ENCODE measurements at places on chromosomes 2 and 18.

DNA sequence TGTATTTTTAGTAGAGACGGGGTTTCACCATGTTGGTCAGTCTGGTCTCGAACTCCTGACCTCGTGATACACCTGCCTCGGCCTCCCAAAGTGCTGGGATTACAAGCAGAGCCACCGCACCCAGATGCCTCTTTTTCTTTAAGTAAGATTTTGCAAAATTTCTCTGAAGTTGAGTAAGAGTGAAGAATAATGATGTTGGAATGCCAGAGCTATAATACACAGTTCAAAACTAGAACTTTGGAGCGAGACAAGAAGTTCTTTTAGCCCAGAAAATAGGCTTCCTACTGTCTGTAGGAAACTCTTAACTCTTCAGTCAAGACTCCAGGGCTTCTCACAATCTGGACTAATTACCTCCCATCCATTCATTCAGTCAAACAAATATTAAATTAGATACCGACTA is 51.4 kb downstream of the MARCHF4 start:
- no peak for DNase-seq

- DNase-seq: no peak
Observed at GRCh38 chr2:40454321-40454720, 2.4 kb upstream of the SLC8A1 start.

- no peak for DNase-seq
Observed at GRCh38 chr2:100137866-100138570, 4.4 kb downstream of the AFF3 start.

DNA sequence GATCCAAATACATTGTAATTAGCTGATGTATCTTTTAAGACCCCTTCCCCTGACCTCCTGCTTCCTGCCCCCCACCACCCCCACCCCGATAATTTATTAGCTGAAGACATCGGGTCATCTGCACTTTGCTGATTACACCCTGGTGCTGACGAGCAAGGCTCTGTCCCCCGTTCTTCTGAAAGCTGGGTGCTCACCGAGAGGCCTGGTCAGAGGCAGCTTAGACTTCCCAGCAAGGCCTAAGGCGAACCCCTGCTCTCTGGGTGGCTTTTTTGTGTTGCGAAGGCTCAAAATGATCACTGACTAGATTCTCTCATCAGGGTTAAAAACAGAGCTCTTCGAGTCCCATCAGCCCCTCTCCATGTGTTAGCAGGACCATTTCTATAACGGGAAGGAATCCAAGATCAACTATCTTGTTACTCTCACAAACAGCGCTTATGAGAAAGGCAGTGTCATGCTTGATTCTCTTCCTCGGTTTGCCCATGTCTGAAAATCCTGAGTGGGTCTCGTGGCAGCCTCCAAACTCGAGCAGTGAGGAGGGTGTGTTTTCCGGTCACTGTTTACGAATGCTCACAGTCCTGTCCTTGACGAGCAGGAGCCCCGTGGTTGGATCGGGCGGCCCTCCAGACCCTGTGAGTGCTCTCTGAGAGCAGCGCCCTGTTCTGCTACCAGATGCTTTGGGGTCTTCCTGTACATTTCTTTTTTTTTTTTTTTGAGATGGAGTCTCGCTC is 201.6 kb downstream of the HDAC4 start:
- no peak for DNase-seq

DNA sequence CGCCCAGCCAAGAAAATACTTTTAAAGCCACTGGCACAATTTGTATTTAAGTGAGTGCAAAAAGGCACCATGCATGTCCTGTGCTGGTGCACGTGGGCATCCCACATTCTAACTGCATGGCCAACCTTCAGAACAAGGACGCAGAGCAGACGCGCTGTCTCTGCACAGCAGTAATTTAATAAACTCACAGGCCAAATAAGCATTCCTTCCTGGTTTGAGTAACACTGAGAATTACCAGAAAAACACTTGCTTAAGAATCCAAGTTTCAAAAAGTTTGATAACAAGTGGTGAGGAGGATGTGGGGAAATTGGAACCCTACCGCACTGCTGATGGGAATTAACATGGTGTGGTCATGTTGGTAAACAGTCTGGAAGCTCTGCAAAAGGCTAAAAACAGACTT is 38.7 kb downstream of the RPL31 start:
- no peak for DNase-seq

DNA sequence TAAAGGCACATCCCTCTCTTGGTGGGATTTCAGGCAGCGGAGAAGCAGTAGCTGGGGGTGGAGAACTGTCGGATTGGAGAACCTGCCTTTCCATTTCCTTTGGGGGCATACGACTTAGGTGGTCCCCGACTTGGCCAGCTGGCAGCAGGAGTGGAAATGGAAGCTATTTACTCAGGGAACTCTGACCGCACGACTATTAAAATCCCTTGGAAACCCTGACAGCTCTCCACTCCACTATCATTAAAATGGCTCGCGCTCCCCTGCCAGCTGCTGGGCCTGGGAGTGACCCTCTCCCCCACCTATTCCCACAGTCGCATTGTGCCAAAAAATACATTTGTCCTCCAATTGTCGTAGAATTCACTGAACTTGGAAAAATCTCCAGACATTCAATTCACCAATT is 77.7 kb upstream of the APCDD1 start:
- no peak for DNase-seq

GRCh38 chr18:22322243-22322691 is 95.4 kb downstream of the CTAGE1 start:
- DNase-seq: no peak

- no peak for DNase-seq
Observed at GRCh38 chr2:51990684-51991083, 958.8 kb upstream of the NRXN1 start.

DNA sequence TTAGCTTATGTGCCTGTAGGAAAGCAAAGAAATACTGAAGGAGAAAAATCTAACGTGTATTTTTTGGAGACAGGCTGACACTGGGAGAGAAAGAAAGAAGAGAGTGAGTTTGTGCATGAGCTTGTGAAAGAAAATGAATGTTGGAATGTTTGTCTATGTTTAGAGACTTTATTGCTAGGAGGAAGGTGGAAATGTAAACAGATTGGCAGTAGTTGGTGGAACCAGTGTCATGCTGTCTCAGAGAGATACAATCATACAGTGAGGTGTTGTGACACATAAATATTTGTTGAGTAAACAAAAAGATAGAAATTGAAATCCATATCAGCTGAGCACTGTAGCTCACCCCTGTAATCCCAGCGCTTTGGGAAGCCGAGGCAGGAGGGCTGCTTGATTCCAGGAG is 222.2 kb upstream of the MEIS1 start:
- no peak for DNase-seq

- no peak for DNase-seq
Observed at GRCh38 chr2:219369447-219369861, 18.3 kb downstream of the DNPEP start.

DNA sequence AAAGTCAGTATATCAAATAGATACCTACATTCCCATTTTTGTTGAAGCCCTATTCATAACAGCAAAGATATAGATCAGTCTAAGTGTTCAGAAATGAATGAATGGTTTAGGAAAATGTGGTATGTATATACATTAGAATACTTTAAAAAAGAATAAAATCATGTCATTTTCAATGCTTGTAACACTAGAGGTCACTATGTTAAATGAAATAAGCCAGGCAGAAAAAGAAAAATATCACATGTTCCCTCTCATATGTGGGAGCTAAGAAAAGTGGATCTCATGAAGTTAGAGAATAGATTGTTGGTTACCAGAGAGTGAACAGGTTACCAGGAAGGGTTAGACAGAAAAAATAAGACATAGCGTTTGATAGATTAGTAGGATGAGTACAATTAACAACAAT is 1111.0 kb upstream of the SLC39A10 start:
- DNase-seq: no peak

DNA sequence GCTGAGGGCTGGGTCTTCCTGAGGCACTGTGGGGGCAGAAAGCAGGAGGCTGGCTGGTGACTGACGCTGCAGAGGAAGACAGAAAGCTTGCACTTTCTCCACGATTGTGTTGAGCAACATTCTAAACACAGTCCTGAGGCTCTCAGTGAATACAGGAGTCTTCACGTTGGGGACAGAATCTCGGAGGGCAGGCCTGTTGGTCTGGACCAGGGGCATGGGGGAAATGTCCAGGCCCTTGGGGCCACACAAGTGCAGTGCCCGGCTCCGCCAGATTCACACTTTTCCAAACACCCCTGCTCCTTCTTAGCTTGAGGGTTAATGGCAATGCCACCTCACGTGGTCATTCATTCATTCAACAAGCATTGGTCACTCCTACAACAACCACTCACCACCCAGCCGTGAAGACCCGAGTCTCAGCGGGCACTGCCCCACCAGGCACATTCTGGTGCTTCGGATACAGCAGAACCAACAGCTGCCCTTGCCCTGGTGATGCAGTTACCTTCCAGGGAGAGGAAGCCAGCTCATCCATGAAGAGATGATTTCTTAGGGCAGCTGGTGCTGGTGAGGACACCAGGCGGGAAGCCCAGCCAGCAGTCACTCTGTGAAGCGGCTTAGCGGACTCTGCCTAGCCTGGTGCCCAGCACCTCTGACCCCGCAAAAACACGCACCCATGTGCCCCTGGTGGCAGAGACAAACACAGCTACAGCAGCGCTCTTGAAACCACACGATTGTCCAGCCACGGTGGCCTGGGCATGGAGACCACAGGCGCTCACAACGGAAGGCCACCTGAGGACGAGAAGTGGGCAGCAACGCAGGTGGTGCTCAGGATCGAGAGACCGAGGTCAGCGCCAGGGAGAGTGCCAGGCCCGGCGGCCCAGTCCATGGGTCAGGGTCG is 10.9 kb upstream of the GPC1 start:
- no peak for DNase-seq

DNA sequence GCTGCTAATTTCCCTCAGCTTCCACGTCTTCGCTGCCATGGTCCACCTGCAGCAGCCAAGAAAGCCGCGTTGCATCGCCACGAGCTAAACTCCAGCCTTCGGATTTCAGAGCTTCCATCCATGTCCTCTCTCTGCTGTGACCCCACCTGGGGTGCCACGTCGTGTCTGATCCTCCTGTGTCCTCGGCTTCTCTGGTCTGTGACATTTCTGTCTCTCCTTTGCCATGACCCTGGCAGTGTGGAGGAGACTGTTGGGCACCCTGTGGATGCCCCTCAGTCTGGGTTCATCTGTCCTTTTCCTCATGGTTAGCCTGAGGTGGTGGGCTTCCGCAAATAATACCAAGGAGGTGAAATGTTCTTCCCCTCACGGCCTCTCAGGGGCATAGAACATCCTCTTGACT is 106.8 kb downstream of the RTP5 start:
- DNase-seq: no peak

GRCh38 chr2:39124746-39125057 is 3.9 kb upstream of the SOS1 start:
- no peak for DNase-seq

DNA sequence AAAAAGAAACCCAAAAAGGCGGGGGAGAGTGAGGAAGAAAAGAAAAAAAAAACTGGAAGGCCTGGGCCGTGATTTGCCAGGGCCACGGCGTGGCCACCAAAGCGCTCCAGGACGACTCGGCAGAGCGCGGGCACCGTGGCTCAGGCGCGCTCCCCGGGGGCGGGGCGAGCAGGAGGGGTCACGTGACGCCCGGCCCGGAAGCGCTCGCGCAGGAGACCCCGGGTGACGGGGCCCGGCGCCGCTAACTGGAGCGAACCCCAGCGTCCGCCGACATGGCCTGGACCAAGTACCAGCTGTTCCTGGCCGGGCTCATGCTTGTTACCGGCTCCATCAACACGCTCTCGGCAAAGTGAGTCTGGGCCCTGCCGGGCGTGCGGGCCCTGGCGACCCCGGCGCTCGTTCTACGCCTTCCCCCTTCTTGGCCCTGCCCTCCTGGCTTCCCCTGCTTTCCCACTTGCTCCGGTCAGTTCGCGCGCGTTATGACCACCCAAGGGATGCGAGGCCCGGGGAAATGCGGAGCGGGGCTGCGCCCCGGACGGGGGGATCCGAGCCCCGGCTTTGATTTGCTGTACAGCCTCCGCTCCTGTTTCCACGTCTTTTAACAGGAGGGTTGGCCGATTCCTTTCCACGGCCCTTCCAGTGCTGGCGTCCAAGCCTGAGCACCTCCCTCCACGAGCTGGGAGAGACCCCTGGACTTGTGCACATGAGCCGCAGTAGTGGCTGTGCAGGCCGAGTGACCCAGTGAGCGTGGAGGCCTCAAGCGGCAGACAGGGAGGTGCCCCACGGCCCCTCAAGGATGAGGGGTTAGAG is at the start of gene SLC35F6:
Gene SLC35F6 (plus strand): TSS at position 207 of the 810 bp plus-strand sequence. CDS start 66 bp downstream, at position 273.
- DNase-seq: peak; percentile 79

DNA sequence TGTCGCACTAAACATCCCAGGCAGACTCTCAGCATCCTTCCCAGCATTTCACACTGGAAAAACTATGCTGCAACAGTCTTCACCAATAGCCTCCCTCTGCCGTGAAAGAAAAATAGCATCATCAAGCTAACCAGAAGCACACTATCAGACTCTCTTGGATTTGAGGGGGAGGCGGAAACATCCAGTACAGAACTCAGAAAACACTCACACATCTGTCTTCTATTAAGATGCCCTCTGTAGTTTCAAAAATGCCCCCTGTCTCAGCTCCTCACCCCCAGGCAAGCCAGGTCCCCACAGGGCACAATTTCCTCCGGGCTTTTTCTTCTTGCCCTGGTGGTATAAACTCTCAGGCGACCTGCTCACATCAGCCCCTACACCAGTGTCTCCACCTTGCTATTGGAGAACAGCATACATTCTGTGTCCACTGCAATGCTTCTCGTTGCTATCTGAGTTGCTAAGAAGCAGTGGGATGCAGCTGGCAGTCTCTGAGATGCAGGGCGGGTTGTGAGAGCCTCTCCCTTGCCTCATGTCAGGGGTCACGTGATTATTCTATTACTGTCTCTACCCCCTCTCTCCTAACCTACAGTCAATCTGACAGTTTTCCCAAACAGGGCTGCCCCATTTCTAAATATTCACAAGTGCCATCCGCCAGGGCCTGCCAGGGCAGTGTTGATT is 189.9 kb downstream of the INO80D start:
- DNase-seq: no peak

DNA sequence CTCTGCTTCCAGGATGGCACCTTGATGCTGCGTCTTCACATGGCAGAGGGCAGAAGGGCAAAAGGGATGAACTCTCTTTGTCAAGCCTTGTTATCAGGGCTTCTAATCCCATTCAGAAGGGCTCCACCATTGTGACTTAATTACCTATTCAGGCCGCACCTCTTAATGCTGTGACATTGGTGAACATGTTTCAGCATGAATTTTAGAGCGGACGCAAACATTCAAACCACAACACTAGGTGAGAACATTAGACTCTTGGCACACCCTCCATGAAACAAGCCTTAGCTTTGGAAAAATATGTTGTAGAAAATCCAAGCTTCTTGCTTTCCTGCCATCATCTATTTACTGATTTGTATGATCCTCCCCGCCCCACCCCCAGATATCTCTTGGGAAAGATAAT is 17.9 kb downstream of the DAW1 start:
- DNase-seq: no peak

DNA sequence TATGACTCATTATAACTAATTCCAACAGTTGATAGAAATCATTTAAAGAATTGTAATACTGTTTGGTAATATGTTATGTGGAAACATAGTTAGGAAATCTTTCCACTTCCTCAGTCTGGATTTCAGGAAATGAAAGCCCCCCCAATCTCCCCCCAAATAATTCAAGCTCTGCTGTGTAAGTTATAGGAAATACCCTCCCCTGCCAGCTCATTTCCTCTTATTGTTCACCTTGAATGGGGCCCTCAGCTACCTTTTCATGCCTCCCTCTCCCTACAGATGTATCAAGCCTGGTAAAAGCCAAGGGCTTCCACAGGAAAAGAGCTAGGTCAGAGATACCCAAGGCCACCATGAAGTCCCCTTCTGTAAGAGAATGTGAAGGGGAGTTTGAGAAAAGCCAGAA is 155.5 kb downstream of the CNTNAP5 start:
- DNase-seq: no peak
